Cardiac fibroblast (primary cell): ENCODE measurements at places on chromosomes 3 and 15.

GRCh38 chr15:68739390-68740080 lies 81.2 kb downstream of the ANP32A start:
- peak; percentile 13 for DNase-seq

- DNase-seq, result no peak
These were observed 38.3 kb upstream of the TPM1 start for GRCh38 chr15:63004211-63004610.

DNA sequence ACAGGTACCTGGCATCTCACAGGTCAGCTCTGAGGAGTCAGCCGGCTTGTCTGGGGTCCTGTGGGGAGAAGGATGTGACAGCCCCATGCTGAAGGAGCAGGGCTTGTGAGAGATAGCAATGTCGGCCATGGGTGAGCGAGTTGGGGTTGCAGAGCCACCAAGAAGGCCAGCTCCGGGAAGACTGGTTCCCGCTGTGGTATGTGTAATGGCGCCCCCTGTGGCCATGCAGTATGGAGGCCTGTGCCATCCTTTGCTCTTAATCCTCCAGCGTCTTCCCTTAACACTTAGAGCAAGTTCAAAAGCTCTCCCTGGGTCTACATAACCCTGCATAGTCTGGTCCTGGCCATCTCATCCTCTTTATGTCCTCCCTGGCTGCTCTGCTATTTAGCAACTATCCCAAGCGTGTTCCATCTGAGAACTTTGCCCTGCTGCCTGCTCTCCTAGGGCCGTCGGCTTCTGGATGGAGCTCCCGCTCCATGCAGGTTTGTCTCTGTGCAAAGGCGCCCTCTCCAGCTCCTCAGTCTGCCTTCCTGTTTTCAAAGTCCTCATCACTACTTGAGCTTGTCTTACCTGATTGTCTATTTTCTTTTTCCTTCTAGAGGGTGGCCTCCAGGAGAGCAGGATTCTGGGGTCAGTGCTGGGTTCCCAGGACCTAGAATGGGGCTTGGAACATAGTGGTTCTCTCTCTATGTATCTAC lies 40.8 kb upstream of the IQCF6 start:
- DNase-seq, result no peak

DNA sequence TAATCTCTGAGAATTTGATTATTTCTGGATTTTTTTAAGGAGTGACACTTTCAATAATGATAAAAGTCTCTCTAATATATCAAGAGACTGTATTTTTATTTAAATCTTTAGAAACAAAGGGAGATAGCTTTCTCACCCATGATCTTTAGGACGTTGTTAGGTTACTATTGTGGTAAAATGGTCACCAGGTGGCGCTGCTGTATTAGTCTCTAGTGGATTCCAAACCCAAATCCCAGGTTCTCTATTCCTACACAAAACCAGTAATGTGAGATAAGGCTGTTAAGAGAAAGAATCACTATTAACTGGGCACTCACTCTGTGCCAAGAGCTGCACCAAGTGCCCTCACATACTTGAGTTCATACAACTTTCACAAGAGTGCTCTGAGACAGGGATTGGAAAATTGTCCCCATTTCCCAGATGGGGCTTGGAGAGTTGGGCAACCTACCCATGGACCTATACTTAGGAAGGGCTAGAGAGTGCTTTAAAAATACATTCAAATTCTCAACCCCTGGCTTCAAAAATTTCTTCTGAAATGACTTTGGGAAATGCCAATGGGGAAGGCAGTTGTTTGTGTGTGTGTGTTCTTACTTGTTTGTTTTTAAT lies 593.4 kb upstream of the TGFBR2 start:
- DNase-seq, result peak; percentile 84

- no peak for DNase-seq
These were observed 187.1 kb upstream of the STT3B start for GRCh38 chr3:31345581-31345980.

DNA sequence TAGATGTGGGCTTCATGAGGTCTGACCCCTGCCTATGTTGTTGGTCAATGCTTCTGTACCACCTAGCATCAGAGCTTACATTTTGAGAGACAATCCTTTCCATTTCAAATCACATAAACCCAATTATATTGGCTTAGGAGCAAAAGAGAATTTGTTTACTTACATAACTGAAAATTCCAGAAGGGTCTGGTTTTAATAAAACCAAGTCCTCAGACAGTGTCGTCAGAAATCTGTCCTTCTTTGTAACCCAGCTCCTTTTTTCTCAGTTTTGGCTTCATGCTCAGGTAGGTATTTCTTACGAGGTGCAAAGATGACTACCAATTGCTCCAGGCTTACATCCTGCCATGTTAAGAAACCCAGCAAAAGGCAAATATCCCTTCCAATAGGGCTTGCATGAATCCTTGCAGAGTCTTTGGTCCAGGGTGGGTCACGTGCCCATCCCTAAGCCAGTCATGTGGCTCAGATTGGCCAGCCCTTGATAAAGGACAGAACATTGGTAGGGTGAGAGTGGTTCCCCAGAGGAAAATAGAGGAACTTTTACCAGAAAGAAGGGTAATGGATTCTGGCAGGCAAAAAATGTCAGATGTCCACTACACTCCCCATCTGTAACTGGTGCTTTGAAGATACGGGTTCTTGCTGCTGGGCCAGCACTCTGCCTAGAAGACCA lies 50.2 kb upstream of the VILL start:
- no peak for DNase-seq

DNA sequence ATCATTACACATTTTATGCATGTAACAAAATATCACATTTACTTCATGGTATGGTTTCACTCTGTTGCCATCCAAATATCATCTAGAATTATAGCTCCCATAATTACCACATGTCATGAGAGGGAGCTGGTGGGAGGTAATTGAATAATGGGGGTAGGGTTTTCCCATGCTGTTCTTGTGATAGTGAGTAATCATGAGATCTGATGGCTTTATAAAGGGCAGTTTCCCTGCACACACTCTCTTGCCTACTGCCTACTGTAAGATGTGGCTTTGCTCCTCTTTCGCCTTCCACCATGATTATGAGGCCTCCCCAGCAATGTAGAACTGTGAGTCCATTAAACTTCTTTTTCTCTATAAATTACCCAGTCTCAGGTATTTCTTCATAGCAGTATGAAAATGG lies 123.4 kb downstream of the SATB1 start:
- DNase-seq, result no peak

DNA sequence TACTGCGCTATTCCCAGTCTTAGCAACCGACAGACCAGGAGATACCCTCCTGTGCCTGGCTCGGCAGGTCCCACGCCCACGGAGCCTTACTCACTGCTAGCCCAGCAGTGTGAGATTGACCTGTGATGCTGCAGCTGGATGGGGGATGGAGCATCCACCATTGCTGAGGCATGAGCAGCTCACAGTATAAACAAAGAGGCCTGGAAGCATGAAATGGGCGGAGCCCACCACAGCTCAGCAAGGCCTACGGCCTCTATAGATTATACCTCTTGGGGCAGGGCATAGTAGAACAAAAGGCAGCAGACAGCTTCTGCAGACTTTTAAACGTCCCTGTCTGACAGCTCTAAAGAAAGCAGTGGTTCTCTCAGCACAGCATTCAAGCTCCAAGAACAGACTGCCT lies 160.3 kb downstream of the ANXA2 start:
- no peak for DNase-seq

GRCh38 chr3:175478301-175478700 lies 619.2 kb downstream of the NAALADL2 start:
- no peak for DNase-seq

- peak; percentile 18 for DNase-seq
These were observed 618.7 kb downstream of the SI start for GRCh38 chr3:164459521-164460151.

GRCh38 chr3:142270407-142270806 lies 45.0 kb upstream of the GK5 start:
- no peak for DNase-seq

- peak; percentile 83 for DNase-seq
These were observed 36.1 kb upstream of the HRH1 start for GRCh38 chr3:11118181-11118682.

GRCh38 chr15:56339594-56339993 lies 25.6 kb upstream of the TEX9 start:
- peak; percentile 55 for DNase-seq

GRCh38 chr15:60669351-60669750 lies 190.4 kb upstream of the ICE2 start:
- no peak for DNase-seq

GRCh38 chr15:90138071-90138833 lies 36.0 kb upstream of the IDH2 start:
- no peak for DNase-seq

GRCh38 chr15:26632500-26632899 lies 140.4 kb downstream of the GABRB3 start:
- DNase-seq, result no peak

GRCh38 chr3:184062637-184063036 lies 9.8 kb downstream of the HTR3C start:
- DNase-seq, result no peak

GRCh38 chr3:24616110-24616829 lies 121.6 kb upstream of the THRB start:
- no peak for DNase-seq

DNA sequence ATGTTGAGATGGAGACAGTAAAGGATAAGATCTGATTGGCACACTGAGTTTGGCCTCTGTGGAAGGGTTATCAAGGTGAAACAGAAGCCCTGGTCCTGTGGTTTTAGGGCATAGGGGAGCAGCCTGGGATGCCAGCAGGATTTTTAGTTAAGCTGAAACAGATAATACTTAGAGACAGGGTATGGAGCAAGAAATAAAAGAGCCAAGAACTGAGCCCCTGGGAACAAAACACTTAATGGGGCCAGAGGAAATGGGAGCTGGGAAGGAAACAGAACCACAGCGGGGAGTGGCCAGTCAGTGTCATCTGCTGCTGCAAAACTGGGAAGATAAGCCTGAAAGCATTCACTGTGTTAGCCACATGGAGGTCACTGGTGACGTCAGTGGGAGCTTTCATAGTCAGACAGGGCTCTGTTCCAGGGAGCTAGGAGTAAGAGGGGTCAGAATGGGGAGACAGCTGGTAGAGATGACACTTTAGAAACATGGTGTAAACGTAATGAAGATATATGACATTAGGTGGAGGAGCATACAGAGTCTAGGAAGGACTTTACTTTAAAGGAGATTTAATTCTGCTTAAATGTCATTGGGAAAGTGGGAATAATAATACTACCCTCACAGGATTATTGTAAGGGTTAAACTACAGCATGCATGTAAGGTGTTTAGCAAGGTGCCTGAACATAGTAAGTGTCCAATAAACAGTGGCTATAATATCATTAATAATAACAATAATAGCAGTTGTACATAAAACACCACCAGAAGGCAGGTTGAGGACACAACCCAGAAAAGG lies 172.7 kb upstream of the CTNNB1 start:
- peak; percentile 86 for DNase-seq
